ENCODE measurements at places on chromosomes 6 and 20.

- peak; percentile 19 for DNase-seq
Observed at GRCh38 chr6:79783670-79784394, 152.7 kb downstream of the SH3BGRL2 start.

DNA sequence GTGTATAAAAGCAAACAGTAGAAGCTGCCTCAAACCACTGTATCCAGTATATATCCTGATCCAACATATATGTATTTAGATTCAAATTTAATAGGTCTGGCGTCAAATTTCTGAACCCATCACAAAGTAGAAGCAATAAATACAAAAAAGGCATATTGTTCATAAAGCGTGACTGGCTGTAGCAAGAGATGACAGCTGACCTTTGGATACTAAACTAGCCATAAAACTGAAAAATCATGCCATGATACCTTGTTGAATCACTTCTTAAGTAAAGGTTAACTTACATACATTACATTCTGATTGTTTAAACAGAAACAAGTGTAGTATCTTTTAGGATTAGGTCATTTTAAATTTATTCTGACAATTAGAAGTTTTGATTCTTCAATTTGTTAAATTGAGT lies 372.0 kb upstream of the FLRT3 start:
- no peak for DNase-seq

DNA sequence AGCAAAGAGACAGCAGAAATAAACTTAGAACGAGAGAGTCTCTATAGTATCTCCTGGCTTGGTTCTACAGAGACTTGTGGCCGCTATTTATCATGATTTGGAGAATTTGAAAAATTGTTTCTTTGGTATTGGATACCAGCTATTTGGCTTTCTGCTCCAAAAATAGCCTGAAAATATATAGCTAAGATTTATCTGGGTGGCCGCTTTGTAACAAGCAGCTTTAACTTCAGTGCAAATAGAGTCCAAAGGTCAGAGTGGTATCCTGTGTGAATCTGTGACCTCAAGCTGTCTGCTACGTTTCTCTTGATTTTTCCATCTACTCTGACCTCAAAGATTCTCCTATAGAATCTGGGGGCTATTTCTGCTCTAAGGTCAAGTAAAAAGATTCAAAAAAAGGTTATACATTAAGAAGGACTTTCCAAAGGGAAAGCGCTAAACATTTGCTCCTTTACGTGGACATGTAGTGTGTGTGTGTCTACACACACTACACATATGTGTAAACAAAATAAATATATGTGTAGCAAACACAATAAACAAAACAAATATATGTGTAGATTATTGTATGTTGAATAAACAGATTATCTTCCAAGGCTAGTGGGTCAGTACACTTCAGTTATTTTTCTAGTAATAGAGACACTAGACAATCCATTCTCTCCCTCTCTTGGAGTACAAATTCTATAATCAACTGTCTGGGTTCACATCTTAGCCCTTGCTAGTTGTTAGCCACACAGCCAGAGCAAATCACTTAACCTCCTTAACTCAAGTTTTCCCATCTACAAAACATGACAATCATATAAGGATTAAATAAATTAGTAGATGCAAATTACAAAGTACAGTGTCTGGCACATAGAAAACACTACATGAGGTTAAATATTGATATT lies 40.8 kb downstream of the CHD6 start:
- no peak for DNase-seq

GRCh38 chr20:13659288-13659687 lies 20.6 kb upstream of the TASP1 start:
- DNase-seq: no peak

- no peak for DNase-seq
Observed at GRCh38 chr6:24191346-24191745, 65.3 kb downstream of the NRSN1 start.

- peak; percentile 24 for DNase-seq
Observed at GRCh38 chr6:170434117-170434820, 118.8 kb downstream of the PSMB1 start.

Measured in NCI-H524 (cell line).